ENCODE measurements at places on chromosomes 12 and 14. TPM values are rescaled to one million over a fixed set of nuclear protein-coding genes. Genes with fewer than 3 reads are reported as not detected.

CLBA1 gene
- 4.7 TPM for total RNA-seq

TPPP2 gene
- not detected for total RNA-seq

PPP1R36 gene
- 0.65 TPM for total RNA-seq

MCRS1 gene
- 38.1 TPM for total RNA-seq

CLEC4D gene
- total RNA-seq: 2.7 TPM

GALNT6 gene
- 9.7 TPM for total RNA-seq

PMEL gene
- 5.0 TPM for total RNA-seq

NTS gene
- total RNA-seq: 2.4 TPM

GALNT9 gene
- total RNA-seq: not detected

MAP3K9 gene
- 0.51 TPM for total RNA-seq
